ENCODE measurements at places on chromosomes 3 and 15. TPM values are rescaled to one million over a fixed set of nuclear protein-coding genes. Genes with fewer than 3 reads are reported as not detected.

DNA sequence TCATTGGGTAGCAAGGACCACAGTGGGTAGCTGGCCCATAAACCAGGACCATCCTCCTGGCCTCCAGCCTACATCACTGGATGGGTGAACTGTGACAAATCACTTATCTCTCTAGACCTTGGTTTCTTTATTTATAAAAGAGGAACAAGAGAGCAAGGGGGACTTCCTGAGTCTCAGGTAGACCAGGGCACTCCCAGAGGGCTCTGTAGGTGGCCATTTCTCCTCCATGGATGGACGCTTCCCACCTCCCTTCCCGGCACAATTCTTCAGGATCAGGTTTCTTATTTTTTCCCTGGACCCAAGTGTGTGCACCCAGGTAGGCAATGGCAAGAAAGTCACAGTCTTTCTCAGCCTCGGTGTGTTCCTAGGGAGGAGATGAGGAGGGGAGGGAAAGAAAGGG, 41.4 kb upstream of the SPATA12 start:
- no peak for DNase-seq

The PPP1R14D gene
- not detected for total RNA-seq

- DNase-seq = no peak
Measured at GRCh38 chr15:35040339-35041255, 44.5 kb downstream of the NANOGP8 start.

- DNase-seq = no peak
Measured at GRCh38 chr3:49610666-49611280, 56.5 kb downstream of the BSN start.

DNA sequence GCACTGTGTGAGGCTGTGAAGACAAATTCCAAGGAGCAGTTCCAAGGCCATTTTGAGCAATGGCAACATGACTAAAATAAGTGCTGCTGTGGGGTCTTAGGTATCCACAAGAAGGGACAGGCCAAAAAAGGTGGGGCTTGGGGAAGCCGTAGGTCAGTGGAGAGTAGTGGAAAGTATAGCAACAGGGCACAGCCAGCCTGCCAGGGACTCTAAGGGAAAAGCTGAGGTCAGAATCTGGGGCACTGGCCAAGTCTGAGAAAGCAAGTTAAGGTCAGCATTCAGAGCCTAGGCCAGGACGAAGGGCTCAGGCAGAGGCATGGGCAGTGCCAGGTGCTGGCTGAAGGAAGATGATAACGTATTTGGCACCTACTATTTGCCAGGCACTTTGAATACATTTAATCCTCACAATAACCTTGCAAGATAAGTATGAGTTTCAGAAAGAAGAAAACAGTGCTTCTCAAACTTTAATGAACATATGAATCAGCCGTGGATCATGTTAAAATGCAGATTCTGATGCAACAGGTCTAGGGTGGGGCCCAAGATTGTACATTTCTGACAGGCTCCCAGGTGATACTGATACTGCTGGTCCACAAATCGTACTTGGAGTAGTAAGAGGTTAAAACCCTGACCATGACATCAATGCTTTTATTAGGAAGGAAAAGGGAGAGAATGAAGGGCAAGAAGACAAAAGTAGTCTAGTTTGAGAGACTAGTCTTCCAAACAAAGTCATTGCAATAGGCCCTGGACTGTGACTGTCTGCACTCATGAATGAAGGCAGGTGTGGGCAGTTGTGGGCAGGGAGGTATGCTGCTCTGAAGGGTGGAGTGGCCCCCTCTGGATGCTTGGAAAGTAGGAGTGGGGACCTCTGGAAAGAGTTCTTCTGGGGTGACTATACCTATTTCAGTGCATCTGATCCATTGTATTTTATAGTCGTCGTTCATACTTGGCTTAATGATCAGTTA, 106.3 kb upstream of the ANKRD28 start:
- DNase-seq = no peak

DNA sequence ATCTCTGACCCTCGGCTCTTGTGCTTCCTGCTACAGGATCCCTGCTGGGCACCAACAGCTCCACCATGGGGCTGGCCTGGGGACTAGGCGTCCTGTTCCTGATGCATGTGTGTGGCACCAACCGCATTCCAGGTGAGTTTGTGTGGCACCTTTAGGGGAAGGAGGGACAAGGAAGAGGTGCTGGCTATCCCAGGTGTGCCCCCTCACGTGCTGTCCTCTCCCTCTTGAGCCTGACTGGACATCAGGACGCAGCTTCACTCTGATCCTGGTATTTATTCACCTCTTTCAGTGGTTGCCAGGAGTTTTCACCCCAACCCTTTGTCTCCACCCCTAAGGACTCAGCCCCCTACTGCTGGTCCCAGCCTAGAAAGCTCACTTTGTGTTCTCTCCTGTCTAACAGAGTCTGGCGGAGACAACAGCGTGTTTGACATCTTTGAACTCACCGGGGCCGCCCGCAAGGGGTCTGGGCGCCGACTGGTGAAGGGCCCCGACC, 960 bp downstream of the THBS1 start:
- no peak for DNase-seq

GRCh38 chr15:69576948-69577351, 124.3 kb downstream of the RPLP1 start:
- no peak for DNase-seq

DNA sequence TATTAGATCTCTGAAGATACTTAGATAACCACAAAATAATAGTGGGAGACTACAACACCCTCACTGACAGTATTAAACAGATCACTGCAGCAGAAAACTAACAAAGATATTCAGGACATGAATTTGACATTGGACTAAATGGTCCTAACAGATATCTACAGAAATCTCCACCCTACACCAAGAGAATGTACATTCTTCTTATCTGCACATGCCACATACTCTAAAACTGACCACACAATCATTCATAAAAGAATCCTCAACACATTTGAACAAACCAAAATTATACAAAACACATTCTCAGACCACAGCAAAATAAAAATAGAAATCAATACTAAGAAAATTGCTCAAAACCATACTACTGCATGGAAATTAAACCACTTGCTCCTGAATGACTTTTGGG, 116.3 kb downstream of the DTWD1 start:
- no peak for DNase-seq

The FBXL22 gene
- 0.27 TPM for total RNA-seq

The CCR4 gene
- not detected for total RNA-seq

GRCh38 chr15:98858610-98859023, 149.0 kb downstream of the PGPEP1L start:
- DNase-seq = no peak

Data from kidney epithelial cell (primary cell).